Activated T-cell treated with anti-CD3 and anti-CD28 coated beads, Interleukin-2, amount 50 U/mL, for 1 hour (primary cell): ENCODE measurements at places on chromosomes 5 and 9.
A peak's percentile ranks its signal among the peaks of the same experiment; 100 is the strongest.

DNA sequence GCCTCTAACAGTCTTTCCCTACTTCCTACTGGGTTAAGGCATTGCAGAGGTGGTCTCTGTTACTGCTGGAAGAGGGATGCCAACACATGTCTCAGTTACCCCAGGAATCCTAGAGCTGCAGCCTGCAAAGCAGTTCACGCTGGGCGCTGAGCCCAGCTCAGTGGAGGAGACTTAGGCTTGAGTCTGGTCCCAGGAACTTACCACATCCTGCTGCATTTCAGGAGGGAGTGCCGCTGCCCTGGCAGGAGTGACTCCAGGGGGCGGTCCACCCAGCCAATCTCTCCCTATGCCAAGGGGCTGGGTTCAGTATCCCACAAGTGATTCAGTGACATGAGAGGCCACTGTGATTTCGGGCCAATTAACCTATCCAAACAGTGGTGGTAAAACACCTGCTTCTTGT, 7.6 kb downstream of the TTC16 start:
- no peak for DNase-seq

DNA sequence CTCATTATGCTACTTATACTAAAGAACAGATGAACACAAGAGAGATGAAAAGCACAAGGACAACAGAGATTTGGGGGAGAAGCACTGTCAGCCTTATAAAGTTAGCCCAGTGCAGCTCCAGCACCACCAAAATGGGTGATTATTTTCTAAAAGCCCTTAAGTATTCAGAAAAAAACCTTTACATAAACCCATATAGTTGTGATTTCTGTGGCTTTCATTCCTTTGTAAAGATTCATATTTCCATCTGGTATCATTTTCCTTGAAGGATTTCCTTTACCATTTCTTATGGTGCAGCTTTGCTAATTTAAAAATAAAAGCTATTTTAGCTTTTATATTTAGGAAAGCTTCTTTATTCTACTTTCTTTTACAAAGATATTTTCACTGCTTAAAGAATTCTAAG, 311.0 kb downstream of the TMEM167A start:
- DNase-seq: no peak

DNA sequence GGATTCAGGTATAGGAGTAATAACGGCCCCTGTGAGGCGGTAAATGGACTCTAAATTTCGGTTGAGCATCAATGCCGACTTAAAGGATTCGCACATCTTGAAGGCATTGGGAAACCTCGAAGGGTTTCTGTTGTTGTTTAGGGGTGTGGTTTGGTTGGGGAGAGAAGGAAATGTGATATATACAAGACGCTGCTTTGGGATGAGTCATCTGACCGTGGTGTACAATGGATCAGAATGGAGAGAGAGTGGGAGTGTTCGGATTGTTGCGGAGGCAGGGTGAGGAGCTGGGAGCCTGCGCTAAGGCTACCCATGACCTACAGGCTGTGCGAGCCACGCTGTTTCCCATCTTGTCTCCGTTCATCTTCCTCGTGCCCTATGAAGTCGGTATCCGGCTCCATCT, 60.4 kb upstream of the ERCC6L2 start:
- DNase-seq: no peak

DNA sequence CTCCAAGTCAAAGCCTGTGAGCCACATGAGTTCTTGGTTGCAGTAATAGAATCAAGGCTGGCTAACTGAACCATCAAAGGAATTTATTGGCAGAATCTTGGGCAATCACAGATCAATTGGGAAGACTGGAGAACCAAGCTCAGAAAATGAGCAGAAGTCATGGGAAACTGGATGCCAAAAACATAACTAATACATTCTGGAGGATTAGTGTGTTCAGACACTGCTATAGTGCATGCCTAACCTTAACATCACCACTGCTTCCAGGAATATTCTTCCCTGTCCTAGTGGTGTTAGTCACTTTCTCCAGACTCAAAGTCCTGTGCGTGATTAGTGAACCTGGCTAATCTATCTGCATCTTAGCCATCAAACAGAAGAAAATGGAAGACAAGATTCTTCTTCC, 843.7 kb downstream of the EFNA5 start:
- no peak for DNase-seq

GRCh38 chr9:107693625-107694326, 204.2 kb upstream of the KLF4 start:
- DNase-seq: no peak

DNA sequence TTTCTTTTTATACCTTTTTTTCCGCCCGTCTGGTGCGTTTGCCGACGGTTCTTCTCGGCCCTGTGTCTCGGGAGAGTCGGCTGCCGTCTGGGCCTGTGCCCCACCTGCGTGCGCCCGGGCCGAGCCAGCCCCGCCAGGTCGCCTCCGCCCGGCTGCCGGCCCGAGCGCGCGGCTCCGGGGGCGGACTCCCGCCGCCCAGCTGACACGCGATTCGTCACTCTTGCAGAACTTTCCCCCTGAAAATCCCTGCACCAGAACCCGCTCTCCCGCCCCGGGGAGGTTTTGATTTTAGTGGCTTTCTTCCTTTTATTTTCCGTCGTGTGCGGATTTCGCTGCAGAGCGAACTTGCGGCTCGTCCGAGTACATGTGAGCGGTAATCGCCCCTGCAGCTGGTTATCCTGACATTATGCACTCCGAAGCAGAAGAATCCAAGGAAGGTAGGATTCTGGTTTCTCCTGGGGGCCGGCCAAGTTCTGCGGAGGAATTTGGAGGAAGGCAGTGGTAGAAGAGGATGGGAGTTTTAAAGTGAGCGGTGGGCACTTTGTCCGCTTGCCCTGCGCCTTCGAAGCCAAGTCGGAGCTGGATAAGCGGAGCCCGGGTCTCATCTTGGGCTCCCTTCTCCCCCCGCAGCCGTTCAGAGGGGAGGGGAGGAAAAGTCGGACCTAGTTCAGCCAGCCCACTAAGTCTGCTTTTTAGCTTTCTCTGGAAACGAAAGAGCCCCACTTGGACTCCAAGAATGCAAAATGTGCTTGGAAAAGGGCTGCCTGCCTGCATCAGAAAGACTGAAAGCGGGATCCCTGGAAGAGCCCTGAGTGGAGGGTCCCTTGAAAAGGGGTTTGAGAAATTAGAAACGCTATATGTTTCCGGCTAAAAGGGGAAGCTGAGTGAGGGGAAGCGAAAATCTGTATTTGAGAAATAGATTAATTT, at the start of gene TNFAIP8:
TNFAIP8 (plus strand) TSS at position 335 of the 927 bp plus-strand sequence; CDS start at position 407, 72 bp downstream.
- DNase-seq: peak; percentile 65

DNA sequence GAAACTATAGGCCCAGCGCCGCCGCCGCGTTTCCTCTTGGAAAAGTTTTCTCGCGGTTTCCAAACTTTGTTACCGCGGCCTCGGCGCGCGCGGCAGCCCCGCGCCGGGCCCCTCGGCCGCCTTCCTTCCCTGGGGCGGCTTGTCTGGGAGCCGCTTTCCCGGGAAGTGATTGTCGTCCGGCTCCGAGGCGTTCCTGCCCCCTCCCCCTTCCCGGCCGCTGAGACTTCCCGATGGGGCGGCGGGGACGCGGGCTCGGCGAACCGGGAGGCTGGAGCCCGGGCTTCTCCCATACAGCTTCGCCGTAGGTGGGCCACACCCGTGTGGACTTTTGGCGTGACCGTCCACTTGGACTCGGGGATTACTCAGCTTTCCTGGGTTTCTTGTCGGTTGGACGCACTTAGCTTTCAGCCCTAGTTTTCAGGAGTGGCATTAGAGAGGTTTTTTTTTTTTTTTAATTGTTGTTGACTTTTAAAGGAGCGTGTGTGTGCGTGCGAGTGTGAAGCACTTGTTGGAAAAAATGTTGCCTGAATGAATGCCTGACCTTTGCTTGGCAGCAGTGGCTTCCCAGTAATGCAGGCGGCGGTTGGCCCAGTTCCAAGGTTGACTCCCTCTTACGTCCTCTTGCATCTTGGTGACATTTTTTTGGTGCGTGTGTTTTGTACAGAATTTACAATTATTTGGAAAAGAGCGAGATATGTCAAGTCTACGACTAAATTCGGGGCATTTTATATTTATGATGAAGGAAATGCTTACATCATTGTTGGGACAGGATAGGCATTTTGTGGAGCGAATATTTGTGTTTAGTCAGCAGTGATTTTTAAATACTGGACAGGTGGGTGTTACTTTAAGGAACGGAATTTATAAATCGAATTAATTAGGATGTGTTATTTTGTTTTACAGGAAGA, 821 bp downstream of the CTNNA1 start:
- peak; percentile 46 for DNase-seq

- no peak for DNase-seq
Measured at GRCh38 chr5:135429301-135430134, 17.6 kb downstream of the DCANP1 start.

GRCh38 chr5:5145651-5146529, 5.8 kb downstream of the ADAMTS16 start:
- no peak for DNase-seq

GRCh38 chr5:61777292-61777691, 445.2 kb downstream of the ZSWIM6 start:
- DNase-seq: no peak

- DNase-seq: no peak
Measured at GRCh38 chr5:168162464-168162863, 129.0 kb upstream of the WWC1 start.

DNA sequence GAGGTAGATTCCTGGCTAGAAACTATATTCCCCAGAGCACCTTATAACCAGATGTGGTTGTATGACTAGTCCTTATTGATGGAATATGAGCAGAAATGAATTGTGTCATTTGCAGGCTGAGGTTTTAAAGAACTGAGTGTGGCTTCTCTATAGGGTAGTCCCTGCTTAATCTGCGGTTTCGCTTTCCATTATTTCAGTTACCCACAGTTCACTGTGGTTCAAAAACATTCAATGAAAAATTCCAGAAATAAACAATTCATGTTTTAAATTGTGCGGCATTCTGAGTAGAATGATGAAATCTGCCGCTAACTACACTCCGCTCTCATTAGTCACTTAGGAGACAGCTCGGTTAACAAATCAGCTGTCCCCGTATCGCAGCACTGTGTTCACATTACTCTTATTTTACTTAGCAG, 65.1 kb downstream of the ANKRD55 start:
- no peak for DNase-seq

- no peak for DNase-seq
Measured at GRCh38 chr9:69919461-69920061, 98.9 kb downstream of the CFAP95 start.

DNA sequence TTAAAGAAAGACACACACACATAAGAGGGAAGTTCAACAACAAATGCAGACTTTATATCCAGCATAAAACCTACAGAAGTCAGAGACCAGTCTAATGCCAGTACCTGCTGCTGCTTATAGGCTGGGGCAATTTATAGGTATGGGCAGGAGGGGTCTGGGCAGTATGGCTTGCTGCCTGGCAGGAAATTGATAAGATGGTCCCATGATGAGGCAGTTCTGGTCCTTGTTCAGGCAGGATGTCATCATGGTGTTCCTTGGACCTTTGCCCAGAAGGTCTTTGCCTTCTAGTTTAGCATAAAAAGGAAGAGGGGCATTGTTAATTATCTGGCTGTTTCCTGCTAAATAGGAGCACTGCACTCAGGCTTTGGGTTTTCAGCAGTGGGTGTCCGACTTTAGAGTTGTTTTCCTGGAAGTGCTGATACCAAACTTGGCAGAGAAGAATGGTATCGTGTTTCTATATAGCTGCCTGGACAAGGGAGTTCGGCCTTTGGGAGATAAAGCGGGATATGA, 10.4 kb upstream of the PDCD1LG2 start:
- no peak for DNase-seq

DNA sequence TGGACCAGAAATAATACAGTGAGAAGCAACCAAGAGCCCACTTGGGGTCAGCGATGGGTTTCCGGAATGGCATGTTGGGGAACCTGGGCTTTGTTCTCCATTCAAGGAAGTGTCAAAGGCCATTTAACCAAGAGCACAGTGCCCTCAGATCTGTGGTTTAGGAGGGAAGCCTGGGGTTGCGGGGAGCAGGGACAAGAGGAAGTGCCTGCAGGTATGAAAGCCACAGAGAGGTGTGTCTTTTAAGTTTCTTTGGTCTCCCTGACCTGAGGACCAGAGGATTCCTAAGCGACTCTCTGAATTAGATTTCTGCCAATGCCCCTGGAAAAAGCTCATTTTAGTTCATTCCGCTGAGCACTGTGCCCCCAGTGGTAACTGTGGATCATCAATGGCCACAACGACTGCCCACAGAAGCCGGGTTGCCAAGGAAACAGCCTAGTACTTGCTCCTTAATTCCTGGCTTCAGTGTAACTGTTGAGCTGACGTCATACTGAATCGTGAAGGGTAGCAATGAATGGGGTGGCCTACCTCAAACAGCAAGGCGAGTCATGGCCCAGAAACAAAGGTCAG, 107.3 kb upstream of the SPIN1 start:
- DNase-seq: no peak

DNA sequence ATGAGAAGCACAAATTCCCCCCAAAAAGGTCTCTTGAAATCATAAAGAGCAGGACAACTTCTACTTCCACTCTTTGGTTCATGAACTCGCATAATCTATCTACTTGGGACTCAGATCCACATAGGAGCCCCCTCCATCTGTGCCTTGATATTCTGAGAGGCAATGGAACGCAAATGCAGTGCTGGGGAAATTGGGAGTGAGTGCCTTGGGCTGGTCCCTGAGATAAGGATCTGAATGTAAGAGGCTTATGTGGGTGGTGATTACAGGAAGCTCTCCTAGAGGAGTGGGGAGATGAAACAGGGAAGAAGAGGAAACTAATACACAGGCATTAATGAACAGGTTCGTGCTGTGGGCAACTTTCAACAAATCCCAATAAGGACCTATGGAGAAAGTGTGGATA, 285.6 kb downstream of the RASEF start:
- no peak for DNase-seq
